ENCODE measurements at places on chromosomes 1 and 21. TPM values are rescaled to one million over a fixed set of nuclear protein-coding genes. Genes with fewer than 3 reads are reported as not detected.

Gene NBPF10
- total RNA-seq = 2.4 TPM

Gene MPL
- 0.81 TPM for total RNA-seq

Gene FASLG
- total RNA-seq = 1.1 TPM

Gene FOXD2
- 7.7 TPM for total RNA-seq

Gene KRTAP6-1
- total RNA-seq = not detected

Gene COL8A2
- 0.58 TPM for total RNA-seq

Gene KCNJ10
- 0.73 TPM for total RNA-seq

Gene WNT2B
- 7.1 TPM for total RNA-seq

Gene TGFB2
- 0.48 TPM for total RNA-seq

Gene TNFAIP8L2
- total RNA-seq = 2.5 TPM

Gene F13B
- not detected for total RNA-seq

Gene BTBD19
- 3.2 TPM for total RNA-seq

Gene CRNN
- total RNA-seq = not detected

Gene APCS
- not detected for total RNA-seq

Gene FCRL4
- 0.12 TPM for total RNA-seq

Gene S100A3
- 0.85 TPM for total RNA-seq

Measured in mucosa of descending colon (tissue), 3 donors.